ENCODE measurements at places on chromosomes 2 and 18. TPM values are rescaled to one million over a fixed set of nuclear protein-coding genes. Genes with fewer than 3 reads are reported as not detected.
A peak's percentile ranks its signal among the peaks of the same experiment; 100 is the strongest.

Gene IL1RL2
- 0.70 TPM for total RNA-seq

Gene C1GALT1C1L
- total RNA-seq = not detected

Gene KIAA2012
- total RNA-seq = 0.76 TPM

Gene UGT1A1
- not detected for total RNA-seq

Gene SS18
- total RNA-seq = 89.8 TPM

Gene RAX
- total RNA-seq = not detected

GRCh38 chr2:9914384-9915065, 37.0 kb upstream of the GRHL1 start:
- DNase-seq = no peak
- no peak overlapping the region for H3K4me3 ChIP-seq
- no peaks in the 10 kb centered on the region for H3K4me1 ChIP-seq
- no peaks in the 10 kb centered on the region for H3K27me3 ChIP-seq
- H3K36me3 ChIP-seq = no peaks in the 10 kb centered on the region

DNA sequence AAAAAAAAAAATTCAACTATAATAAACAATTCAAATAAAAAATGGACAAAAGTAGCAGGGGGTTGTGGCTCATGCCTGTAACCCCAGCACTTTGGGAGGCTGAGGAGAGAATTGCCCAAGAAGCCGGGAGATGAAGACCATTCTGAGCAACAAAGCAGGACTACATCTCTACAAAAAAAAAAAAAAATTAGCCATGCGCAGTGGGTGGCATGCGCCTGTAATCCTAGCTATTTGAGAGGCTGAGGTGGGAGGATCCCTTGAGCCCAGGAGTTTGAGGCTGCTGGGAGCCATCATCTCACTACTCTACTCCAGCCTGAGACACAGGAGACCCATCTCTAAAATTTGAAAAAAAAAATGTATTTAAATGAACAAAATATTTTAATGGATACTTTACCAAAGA, 4.4 kb upstream of the CACNB4 start:
- H3K4me1 ChIP-seq = no peaks in the 10 kb centered on the region
- no peak overlapping the region for H3K4me3 ChIP-seq
- H3K27me3 ChIP-seq = no peaks in the 10 kb centered on the region
- no peaks in the 10 kb centered on the region for H3K36me3 ChIP-seq

GRCh38 chr2:234917211-234917975, 34.4 kb upstream of the SH3BP4 start:
- H3K36me3 ChIP-seq = no peaks in the 10 kb centered on the region
- no peak for DNase-seq
- H3K27ac ChIP-seq = no peak overlapping the region
- no peaks in the 10 kb centered on the region for H3K27me3 ChIP-seq
- H3K4me3 ChIP-seq = no peak overlapping the region
- no peaks in the 10 kb centered on the region for H3K4me1 ChIP-seq

DNA sequence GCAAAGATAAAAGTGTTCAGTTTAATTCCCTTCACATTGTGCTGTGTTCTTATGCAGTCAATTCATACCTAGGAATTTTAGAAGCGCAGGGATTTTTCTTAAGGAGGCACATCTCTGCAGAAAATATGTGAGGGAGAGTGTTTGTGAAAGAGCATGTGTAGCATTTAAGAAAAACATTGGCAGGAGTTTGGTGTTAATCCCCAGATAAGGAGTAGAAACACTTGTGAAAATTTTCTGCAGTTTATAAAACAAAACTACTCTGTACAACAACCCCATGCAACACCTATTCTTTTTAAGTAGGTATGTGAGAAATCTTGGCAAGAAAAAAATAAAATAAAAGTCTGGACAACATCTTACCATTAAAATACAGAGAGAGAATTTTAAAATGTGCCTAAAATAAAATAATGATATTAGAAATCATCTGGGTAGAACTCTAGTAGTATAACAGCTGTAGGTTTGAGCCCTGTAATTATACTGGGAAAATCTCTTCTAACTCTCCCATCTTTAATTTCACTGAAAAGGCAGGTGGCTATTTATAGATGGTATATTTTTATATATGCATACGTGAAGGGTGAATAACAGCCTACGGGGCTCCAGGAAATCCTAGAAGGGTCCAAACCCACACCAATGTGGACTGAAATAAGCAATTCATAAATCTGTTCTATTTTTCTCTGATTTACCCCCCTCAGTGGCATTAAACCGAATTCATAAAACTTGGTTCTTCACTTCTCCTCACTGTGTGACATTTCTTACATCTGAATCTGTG, 6.6 kb downstream of the FZD7 start:
- peak overlapping the region; percentile 98 for H3K27ac ChIP-seq
- peaks cover 5% of the 10 kb centered on the region for H3K4me1 ChIP-seq
- H3K4me3 ChIP-seq = no peak overlapping the region
- no peak for DNase-seq
- H3K27me3 ChIP-seq = no peaks in the 10 kb centered on the region

GRCh38 chr2:238868067-238868524, 20.2 kb downstream of the TWIST2 start:
- peaks cover 41% of the 10 kb centered on the region for H3K4me1 ChIP-seq
- H3K27me3 ChIP-seq = no peaks in the 10 kb centered on the region
- no peak overlapping the region for H3K4me3 ChIP-seq
- peak overlapping the region; percentile 95 for H3K27ac ChIP-seq
- DNase-seq = no peak
- H3K36me3 ChIP-seq = no peaks in the 10 kb centered on the region

DNA sequence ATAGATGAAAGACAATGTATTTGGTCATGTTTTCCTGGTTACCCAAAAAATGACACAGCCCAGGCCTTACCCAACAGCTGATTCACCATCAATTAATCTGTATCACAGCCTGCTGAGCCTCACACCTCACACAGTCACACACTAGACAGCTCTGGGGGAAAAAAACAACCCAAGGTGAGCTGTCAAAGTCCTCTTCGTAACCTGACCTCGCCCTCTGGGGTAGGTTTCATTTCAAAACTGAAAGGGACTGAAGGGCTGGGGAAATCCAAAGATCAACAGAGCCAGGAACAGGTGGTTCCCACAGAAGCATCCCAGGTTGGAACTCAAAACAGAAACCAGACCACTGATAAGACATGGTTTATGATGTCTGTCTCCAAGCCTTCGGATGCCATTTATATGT, 18.2 kb upstream of the PCBP1 start:
- H3K4me1 ChIP-seq = peaks cover 4% of the 10 kb centered on the region
- H3K36me3 ChIP-seq = no peaks in the 10 kb centered on the region
- H3K27me3 ChIP-seq = no peaks in the 10 kb centered on the region
- H3K27ac ChIP-seq = peak overlapping the region; percentile 84
- no peak overlapping the region for H3K4me3 ChIP-seq

DNA sequence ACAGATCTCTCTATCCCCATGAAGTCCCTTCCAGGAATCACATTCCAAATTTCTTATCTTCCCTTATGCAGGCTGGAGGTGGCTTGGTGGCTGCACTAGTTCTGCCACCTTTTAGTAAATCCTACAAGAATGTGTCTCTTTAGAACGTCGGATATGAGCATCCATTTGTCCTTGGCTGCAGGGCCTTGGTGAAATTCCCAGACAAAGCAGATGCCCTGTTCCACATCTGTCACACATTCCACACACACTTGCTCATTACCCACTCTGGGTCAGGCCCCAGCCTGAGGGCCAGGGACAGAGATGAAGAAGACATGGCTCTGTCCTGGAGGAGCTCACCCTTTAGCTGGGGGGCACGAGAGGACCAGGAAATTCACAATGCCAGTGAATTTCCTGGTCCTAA, 31.2 kb upstream of the GPR17 start:
- H3K36me3 ChIP-seq = no peaks in the 10 kb centered on the region
- DNase-seq = no peak
- no peak overlapping the region for H3K27ac ChIP-seq
- no peak overlapping the region for H3K4me3 ChIP-seq
- H3K4me1 ChIP-seq = no peaks in the 10 kb centered on the region

- no peaks in the 10 kb centered on the region for H3K27me3 ChIP-seq
- DNase-seq = no peak
- no peaks in the 10 kb centered on the region for H3K36me3 ChIP-seq
- H3K27ac ChIP-seq = no peak overlapping the region
- H3K4me3 ChIP-seq = no peak overlapping the region
Measured at GRCh38 chr2:61787941-61788563, 65.8 kb downstream of the FAM161A start.

DNA sequence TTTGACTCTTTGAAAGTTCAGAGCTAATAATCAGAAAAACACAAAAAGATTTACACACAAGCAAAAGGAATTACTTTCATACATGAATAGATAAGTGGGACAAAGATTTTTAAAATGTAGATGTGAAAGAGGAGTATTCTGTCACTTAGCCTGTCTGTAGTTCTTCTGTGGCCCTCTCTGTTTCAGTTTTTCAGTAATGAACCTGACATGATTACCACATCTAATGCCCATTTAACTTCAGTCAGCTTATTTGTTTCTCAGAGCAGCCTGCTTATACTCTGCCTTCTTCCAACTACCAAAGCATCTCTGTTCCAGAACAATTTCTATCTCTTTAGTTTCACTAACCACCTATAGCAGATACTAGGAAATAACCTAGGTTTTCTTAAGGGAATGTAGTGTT, 34.4 kb upstream of the ACADL start:
- no peak overlapping the region for H3K27ac ChIP-seq
- no peaks in the 10 kb centered on the region for H3K4me1 ChIP-seq
- DNase-seq = no peak
- no peaks in the 10 kb centered on the region for H3K36me3 ChIP-seq
- no peaks in the 10 kb centered on the region for H3K27me3 ChIP-seq
- no peak overlapping the region for H3K4me3 ChIP-seq
